ENCODE measurements at places on chromosomes 1 and 21. TPM values are rescaled to one million over a fixed set of nuclear protein-coding genes. Genes with fewer than 3 reads are reported as not detected.

NR1I3 gene
- not detected for total RNA-seq

CFHR3 gene
- not detected for total RNA-seq

KHDRBS1 gene
- total RNA-seq = 78.7 TPM

VWA5B1 gene
- total RNA-seq = 0.29 TPM

LCE2C gene
- total RNA-seq = not detected

ELAPOR1 gene
- 220 TPM for total RNA-seq

HES5 gene
- total RNA-seq = not detected

NTMT2 gene
- not detected for total RNA-seq

TCP10L gene
- 0.73 TPM for total RNA-seq

PLD5 gene
- 0.32 TPM for total RNA-seq

MNDA gene
- total RNA-seq = 5.3 TPM

KLHDC7A gene
- total RNA-seq = 15.7 TPM

CR1 gene
- 2.0 TPM for total RNA-seq

LCE1C gene
- not detected for total RNA-seq

ATP1B1 gene
- 21.8 TPM for total RNA-seq

LORICRIN gene
- not detected for total RNA-seq

PER3 gene
- total RNA-seq = 15.4 TPM

KLHL17 gene
- 5.4 TPM for total RNA-seq

KRTAP6-1 gene
- not detected for total RNA-seq

DDX59 gene
- 23.6 TPM for total RNA-seq

RGS7 gene
- not detected for total RNA-seq

LCE1E gene
- total RNA-seq = not detected

PLPPR4 gene
- 0.80 TPM for total RNA-seq

EVA1B gene
- total RNA-seq = 62.1 TPM

CELA2B gene
- total RNA-seq = not detected

SLC6A17 gene
- under 0.01 TPM for total RNA-seq

ALPL gene
- 2.9 TPM for total RNA-seq

NUP210L gene
- not detected for total RNA-seq

GPR52 gene
- total RNA-seq = 4.3 TPM

C8A gene
- not detected for total RNA-seq

RHCE gene
- 0.66 TPM for total RNA-seq

KDM1A gene
- total RNA-seq = 68.5 TPM

OR2AK2 gene
- total RNA-seq = not detected

PTAFR gene
- total RNA-seq = 8.3 TPM

DYRK3 gene
- total RNA-seq = 39.4 TPM

WDR4 gene
- 6.2 TPM for total RNA-seq

CFHR4 gene
- total RNA-seq = not detected

ZBTB37 gene
- 15.7 TPM for total RNA-seq

S100A7 gene
- not detected for total RNA-seq

TAF5L gene
- 18.3 TPM for total RNA-seq

MUL1 gene
- total RNA-seq = 25.4 TPM

Data from breast epithelium (tissue), 4 donors.